Right atrium auricular region (tissue), 2 donors: ENCODE measurements at places on chromosomes 7 and 10. TPM values are rescaled to one million over a fixed set of nuclear protein-coding genes. Genes with fewer than 3 reads are reported as not detected.

GRCh38 chr10:60271319-60272040 is 118.2 kb downstream of the ANK3 start:
- DNase-seq, result no peak

DNA sequence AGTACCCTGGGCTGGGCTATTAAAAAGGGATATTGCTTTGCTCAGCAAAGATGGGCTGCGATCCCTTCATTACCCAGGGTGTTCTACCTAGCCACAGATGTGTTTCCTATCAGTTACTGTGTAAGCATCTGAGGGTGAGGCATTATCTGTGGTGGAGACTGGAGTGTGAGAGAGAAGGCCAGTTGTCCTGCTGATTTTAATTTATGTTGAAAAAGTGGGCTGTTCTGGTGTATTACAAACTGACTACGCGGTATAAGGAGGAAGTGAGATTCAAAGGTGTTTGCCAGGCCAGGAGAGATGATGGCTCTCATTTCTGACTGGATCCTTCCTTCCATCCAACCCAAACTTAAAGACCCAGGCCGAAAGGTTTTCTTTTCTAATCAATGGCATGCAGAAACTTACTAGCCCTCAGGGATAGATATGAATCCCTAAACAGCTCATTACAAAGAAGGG is 7.6 kb downstream of the TCF7L2 start:
- DNase-seq, result no peak

DNA sequence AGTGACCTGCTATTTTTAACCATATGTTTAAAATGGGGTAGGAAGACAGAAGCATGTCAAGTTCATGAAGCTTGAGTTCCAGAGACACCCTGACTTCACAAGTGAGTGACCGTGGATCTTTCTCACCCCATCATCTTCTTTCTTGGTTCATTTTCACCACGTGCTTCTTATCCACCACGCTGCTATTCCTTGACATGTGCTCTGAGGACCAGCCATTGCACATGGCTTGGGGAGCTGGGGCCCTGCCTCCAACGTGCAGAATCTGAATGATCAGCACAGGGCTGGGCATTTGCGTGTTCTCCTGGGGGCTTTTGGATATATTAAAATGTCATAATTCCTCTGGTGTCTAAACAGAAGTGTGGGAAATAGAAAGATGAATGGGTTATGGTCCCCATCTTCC is 25.0 kb upstream of the GTPBP4 start:
- DNase-seq, result no peak

PPP1R3C gene
- 250 TPM for total RNA-seq

GRCh38 chr7:92667816-92668535 is 77.8 kb upstream of the FAM133B start:
- no peak for DNase-seq

SLC13A4 gene
- 0.12 TPM for total RNA-seq

DNA sequence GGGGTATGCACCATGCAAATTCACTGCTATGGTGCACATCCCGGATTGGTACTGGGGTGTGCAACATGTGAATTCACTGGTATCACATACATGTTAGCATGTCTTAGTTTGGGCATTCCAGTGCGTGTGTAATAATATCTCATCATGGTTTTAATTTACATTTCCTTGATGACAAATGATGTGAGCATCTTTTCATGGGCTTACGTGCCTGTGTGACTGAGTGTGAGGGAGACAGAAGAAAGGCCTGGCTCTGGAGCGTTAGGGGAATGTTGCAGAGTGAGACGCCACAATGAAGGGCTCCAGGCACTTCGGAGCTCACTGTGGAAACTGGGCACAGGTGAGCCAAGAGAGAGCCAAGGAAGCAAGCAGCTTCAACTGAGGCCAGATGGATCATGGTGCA is 162.6 kb downstream of the UBE2H start:
- no peak for DNase-seq

LZTS2 gene
- total RNA-seq, result 40.0 TPM

GRCh38 chr7:255721-256361 is 34.1 kb upstream of the FOXL3 start:
- no peak for DNase-seq

DNA sequence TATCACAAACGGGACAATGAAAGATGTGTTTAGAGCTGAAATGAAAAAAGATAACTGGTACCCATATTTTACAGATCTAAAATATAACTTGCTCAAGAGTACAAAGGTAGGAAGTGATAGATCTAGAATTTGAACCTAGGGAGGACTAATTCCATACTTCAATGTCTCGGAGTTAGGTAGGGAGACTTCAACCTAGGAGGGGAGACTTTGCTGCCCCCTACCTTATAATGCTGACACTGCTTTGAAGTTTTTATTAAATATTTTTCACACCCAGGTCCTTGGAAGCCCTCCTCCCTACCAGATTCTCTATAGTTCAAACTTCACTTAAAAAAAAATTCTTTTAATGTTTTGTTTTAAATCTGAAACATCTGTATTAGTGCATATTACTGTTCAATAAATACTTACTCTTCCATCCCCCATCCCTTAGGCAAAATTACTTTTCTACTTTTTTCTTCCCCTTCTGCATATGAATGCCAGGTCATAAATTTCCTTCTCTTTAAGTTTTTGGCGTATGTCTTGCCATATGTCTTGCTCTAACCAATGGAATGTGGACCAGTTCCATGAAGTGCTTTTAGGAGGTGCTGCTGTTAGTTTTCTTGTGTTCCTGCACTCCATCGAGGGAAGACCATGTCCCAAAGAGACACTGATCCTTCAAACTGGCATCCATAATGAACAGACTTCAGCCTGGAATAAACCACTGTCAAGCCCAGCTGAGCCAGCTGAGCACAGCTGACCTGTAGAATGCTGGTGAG is 57.8 kb downstream of the MICU1 start:
- DNase-seq, result no peak

PDE1C gene
- total RNA-seq, result 35.7 TPM

UPK3B gene
- total RNA-seq, result 78.8 TPM

- DNase-seq, result no peak
Measured at GRCh38 chr7:49522111-49522510, 251.3 kb upstream of the VWC2 start.

DNA sequence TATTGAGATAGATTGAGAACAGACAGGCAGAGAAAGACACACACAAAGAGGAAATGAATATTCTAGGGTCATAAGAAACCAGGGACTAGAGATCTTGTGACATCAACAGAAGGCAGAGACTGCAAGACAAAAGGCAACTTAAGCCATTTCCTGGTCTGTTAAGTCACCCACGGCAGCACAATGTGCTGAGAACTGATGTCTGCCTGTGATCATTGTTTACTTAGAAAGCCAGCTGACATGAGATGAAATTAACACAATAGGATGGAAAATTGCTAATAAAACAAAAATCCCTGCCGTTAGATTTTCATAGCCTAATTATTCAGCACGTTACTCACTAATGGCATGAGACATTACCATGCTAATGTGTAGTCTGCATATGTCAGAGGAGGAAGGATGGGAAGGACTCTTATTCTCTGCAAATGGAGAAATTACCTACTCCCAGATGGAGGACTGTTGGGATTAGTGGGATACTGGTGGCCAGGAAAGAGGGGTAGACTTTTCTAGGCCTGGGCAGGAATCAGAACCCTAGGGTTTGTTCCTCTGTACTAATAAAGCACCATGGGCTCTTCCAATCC is 191.3 kb upstream of the PODXL start:
- DNase-seq, result no peak

GRCh38 chr10:11851910-11852309 is 28.8 kb downstream of the PROSER2 start:
- DNase-seq, result no peak

DNA sequence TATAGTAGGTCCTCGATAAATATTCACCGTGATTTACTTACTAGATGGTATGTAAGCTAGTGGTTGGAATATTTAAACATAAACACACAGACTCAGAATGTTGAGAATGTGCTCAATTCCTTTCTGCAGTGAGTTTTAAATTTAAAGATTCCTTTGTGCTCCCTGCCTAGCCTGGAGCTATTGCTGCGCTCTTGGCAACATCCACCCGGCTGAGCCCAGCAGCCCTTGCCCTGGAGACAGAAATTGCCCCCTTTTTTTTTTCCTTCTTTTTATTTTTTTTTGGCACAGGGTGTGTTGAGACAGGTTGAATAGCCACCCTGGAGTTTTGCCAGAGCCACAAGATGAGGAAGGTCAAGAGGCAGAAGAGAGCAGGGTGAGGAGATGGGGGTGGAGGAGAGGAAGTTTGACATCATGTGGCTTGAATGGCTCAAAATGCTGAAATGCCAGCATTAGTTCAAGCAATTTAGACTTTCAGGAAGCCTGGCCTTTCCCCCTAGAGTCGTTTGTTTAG is 180.8 kb downstream of the PRKCQ start:
- no peak for DNase-seq

DNA sequence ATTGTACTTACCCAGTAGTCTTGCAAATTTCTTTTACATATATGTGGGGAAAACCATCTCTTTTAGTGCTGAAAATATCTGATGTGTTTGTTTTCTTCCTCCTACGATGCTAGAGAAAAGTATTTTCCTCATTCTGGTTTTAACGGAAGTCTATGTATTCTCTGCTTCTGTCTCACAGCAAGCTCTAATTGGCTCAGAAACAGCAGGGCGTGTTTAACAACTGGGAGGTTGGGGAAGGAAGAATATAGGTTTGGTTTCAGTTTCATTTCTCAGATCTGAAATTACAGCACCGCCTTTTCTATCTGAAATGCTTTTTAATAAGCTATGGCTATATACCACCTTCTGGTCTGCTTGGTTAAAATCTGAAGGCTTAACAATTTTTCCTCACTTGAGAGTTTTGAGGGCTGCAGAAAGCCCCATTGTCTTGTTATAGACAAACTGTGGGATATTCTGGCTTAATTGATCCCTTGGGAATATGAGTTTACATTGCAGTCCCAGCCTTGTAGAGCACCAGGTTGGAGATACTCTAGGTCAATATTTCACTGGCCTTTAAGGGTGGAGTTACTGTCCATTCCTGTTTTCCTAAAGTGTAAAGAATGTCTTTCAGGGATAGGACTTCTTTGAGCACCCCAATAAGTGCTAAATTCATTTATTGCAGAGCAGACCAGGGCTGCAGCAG is at the start of gene SAMD9:
TSS of gene SAMD9 (minus strand) at position 128 of the 679 bp plus-strand sequence. CDS start 11,882 bp downstream, outside the sequence.
- DNase-seq, result no peak

DNA sequence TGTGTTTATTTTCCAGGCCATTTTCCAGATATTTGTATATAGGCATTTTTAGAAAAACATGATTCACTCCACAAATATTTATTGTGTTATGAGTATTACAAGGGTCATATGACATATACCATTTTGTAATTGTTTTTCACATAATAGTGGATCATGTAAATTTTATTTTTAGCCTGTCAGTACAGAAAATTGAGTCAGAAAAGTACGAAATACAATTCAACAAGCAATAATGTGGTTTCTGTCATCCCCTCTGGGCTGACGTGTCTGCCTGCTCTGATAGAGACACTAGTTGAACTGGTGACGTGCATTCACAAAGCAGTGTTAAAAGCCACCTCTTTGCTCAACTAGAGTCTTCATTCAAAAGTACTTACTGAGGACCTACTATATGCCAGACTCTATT is 97.9 kb upstream of the STEAP1B start:
- DNase-seq, result no peak

GRCh38 chr7:148385009-148385682 is 205.4 kb upstream of the C7orf33 start:
- DNase-seq, result no peak

VPS41 gene
- total RNA-seq, result 15.6 TPM

GRCh38 chr7:73971322-73971703 is 56.7 kb upstream of the ELN start:
- DNase-seq, result no peak

TFPI2 gene
- total RNA-seq, result 1.1 TPM

GRCh38 chr7:105212212-105212611 is 176.5 kb downstream of the SRPK2 start:
- no peak for DNase-seq

GRCh38 chr10:79286318-79286951 is 60.8 kb upstream of the PPIF start:
- peak; percentile 71 for DNase-seq

GRCh38 chr10:122699796-122700455 is at the start of gene C10orf120:
C10orf120 (minus strand) TSS chr10:122699846; CDS start chr10:122699790, 56 bp downstream.
- no peak for DNase-seq

DNA sequence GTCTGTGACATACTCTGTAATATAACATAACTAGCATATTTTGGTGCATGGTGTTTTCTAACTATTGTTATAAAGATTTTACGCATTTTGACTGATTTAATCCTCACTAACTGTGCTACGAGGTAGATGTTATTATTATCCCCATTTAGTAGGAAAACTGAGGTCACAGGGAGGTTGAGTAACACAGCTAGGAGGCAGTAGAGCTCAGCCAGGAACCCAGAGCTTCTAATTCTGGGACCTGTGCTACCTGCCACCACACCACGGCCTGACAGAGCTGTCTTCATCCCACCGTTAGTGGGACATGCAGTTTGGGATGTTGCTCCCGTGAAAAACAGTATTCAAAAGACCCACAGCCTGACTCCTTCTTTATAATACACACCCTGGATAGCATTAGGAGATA is 962.5 kb downstream of the CNTNAP2 start:
- DNase-seq, result no peak

GRCh38 chr7:140593672-140593982 is 47.0 kb downstream of the DENND2A start:
- no peak for DNase-seq

GRCh38 chr7:83005410-83005809 is 157.3 kb downstream of the PCLO start:
- no peak for DNase-seq

DNA sequence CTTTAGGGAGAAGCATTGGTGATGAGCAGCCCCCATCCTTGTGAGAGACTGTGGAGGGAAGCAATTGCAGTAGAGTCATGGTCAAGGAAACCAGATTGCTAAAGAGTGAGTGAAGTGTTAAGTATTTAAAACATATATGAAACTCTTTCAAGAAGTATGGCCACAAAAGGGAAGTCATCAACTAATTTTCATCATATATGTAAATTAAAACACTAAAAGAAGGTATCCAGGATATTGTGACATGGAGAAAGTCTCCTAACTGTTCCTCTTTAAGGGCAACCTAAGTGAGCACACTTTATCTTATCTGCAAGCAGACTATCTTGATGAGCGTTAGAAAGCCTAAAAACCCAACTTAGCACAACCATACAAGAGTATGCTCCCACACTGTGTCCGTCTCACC is 69.7 kb downstream of the CD36 start:
- no peak for DNase-seq

GRCh38 chr10:21138769-21139340 is 241.7 kb upstream of the NEBL start:
- no peak for DNase-seq
